Foreskin fibroblast (primary cell): ENCODE measurements at places on chromosomes 2 and 18.

DNA sequence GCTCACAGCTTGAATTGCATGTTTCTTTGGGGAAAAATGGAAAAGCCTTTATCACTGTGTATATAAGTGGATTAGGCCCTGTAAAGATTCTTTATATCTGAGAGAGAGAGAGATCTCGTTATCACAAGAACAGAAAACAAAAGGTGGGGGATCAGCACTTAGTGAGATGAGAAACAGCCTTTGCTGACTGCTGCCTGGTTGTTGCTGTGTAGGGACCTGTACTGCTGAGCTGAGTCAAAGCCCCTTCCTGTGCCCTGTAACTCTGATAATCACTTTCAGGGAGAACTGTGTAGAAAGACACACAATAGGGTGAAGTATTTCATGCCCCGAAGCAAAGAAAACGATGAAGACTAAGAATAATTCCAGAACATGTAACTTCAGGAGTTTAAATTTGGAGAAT, 30.6 kb upstream of the FAM237A start:
- no peak for DNase-seq

GRCh38 chr2:29047083-29047845, 27.1 kb downstream of the PCARE start:
- no peak for DNase-seq

DNA sequence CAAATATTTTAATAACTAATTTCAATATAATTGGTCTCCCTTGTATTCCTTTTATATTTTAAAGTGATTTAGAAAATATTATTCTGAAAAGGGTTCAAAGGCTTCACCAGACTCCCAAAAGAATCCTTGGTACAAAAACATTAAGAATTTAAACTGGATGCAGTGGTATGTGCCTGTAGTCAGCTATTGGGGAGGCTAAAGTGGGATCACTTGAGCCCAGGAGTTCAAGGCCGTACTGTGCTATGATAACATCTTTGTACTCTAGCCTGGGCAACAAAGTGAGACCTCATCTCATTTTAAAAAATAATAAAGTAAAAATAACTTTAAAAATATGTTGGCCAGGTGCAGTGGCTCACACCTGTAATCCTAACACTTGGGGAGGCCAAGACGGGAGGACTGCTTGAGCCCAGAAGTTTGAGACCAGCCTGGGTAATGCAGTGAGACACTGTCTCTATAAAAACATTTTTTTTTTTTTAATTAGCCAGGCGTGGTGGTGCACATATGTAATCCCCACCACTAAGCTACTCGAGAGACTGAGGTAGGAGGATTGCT, 14.7 kb downstream of the NCL start:
- no peak for DNase-seq

DNA sequence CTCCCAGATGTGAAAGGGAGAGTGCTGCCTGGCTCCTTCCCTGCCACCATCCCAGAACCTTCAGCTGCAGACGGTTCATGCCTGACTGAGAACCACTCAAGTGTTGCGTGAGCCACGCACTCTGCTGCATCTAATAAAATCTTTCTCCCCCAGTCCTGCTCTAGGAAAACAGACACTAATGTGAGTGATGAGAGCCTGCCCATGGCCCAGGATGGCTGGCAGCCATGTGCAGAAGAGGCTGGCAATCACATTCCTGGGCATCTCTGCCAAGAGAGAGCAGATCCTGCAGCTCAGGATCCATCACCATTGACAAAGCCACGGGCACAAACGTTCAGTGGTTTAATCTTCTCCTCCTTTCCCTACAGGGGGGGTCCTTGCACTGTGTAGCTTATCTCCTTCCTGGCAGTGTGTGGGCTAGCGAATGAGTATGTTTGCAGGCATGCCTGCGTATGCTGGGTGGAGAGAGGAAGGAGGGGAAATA, 477.5 kb downstream of the SLC4A3 start:
- DNase-seq, result peak; percentile 88

- no peak for DNase-seq
Measured at GRCh38 chr2:7429733-7430132, 512.5 kb downstream of the RNF144A start.

- peak; percentile 15 for DNase-seq
Measured at GRCh38 chr2:210195101-210195852, 24.1 kb upstream of the KANSL1L start.

- DNase-seq, result no peak
Measured at GRCh38 chr2:23169896-23170295, 215.1 kb upstream of the KLHL29 start.

DNA sequence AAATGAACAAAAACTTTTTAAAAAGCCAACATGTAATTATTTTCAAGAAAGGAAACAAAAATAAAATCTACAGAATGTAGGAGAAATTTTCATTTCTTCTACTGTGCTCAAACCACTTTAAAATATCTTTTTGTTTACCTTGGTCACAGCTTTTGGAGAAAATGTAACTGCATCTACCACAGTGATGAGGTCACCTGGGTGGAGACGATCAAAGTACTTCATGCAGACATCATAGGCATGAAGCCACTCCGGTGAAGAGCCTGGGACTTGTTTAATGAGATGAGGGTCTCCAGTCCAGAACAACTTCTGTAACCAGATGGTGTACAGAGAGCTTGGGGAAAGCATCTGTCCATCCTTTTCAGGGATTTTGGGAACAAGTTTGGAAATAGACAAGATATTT, 285.8 kb downstream of the NBAS start:
- DNase-seq, result no peak

- no peak for DNase-seq
Measured at GRCh38 chr18:50558157-50558556, 1.7 kb upstream of the MAPK4 start.

GRCh38 chr2:240232961-240233884, 92.8 kb upstream of the OTOS start:
- peak; percentile 63 for DNase-seq

DNA sequence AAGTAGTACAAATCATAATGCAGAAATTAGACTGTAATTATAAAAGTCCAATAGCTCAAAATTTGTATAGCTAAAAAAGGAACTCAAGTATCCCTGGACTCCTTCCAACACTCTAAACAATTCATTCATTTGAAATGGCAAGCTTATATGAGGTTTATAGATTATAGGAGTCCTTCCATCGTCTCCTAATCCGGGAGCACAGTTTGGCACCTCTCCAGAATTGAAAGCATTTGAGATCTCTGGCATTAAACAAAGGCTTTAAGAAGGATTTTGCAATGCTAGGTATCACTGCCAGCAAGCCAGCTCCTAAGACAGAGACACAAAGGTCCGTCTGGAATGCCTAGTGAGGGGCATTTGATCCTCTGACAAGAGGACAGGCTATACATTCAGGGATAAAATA, 90.9 kb downstream of the ACVR1 start:
- DNase-seq, result peak; percentile 39

GRCh38 chr2:165192729-165193128, 11.1 kb downstream of the SCN3A start:
- no peak for DNase-seq

GRCh38 chr2:118047380-118047826, 33.5 kb upstream of the CCDC93 start:
- DNase-seq, result peak; percentile 28

GRCh38 chr2:27929916-27930486, 39.5 kb downstream of the BABAM2 start:
- DNase-seq, result no peak

DNA sequence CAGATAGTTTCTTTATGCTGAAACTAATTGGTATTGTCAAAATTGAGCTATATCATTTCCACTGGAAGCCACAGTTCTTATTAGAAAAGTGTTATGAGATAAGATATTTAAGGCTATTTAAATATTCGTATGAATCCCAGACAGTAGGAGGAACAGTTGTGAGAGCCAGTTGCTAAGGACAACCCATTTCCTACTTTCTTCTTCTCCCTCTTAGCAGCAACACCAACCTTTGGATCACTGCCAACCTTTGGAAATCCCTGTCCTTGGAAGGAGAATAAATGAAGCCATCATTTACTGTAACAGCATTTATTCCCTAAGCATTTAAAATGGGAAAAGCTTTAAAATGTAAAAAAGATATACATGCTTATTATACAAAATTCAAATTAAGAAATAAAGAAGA, 85.8 kb downstream of the PLCL1 start:
- no peak for DNase-seq

GRCh38 chr18:63365876-63366212, 1.2 kb downstream of the KDSR start:
- no peak for DNase-seq

- no peak for DNase-seq
Measured at GRCh38 chr2:229126066-229126465, 145.0 kb downstream of the PID1 start.

DNA sequence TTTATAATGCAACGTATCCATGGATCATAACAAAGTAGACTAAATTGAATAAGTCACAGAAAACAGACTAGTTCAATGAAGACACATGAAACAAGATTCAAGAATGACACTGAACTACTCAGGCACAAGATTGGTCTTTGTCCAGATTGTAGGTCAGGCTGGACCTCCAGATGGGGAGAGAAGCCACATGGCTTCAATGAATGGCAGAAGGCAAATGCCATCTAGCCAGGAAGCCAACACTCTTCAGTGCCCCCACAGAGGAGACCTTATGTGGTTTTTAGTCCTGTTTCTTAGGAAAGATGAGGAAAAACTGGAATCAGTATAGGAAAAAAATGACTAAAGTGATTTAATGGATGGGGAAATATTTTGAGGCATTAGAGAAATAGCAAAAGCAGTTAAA, 43.1 kb downstream of the BOD1L2 start:
- no peak for DNase-seq

GRCh38 chr2:62201307-62201706, 5.4 kb downstream of the B3GNT2 start:
- DNase-seq, result no peak

- DNase-seq, result no peak
Measured at GRCh38 chr2:240819858-240820606, at the start of gene KIF1A. Gene KIF1A (minus strand): TSS chr2:240820219. CDS start chr2:240797752, 22,467 bp downstream.

GRCh38 chr2:191312662-191313061, 67.5 kb downstream of the MYO1B start:
- no peak for DNase-seq

DNA sequence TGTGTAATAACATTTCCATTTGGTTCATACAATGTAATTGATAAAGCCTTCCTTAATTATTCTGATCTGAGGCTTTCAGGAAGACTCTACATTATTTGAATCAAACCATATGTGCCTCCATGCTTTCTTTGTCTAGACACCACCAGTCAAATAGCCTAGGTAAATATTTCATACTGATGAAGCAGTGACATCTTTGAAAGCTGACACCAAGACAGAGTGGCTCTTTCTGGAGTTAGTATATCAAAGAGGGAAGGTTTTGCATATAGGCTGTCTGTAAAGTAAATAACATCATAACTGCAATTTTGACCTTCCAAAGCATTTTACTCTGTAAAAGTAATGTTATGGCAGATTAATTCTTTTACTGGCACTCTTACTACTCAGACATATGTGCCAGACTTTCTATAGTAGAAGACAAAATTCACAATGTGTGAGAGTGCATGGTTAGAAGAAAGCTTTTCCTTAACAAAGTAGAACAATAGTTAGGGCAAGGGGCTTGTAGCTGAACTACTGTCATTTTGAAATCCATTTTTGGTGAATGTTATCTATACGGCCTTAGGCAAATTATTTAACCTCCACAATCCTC, 177.3 kb downstream of the ERBB4 start:
- DNase-seq, result no peak

DNA sequence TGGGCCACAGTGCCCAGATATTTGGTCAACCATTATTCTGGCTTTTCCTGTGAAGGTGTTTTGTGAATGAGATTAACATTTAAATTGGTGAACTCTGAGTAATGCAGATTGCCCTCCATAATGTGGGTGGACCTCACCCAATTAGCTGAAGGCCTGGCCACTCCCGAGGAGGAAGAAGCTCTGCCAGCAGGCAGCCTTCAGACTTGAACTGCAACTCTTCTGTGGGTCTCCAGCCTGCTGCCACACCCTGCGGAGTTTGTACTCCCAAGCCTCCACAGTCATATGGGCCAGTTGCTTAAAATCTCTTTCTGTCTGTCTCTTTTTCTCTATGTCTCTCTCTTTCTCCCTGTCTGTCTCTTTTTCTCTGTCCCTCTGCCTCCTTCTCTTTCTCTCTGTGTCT, 262.7 kb downstream of the MYCN start:
- DNase-seq, result no peak

DNA sequence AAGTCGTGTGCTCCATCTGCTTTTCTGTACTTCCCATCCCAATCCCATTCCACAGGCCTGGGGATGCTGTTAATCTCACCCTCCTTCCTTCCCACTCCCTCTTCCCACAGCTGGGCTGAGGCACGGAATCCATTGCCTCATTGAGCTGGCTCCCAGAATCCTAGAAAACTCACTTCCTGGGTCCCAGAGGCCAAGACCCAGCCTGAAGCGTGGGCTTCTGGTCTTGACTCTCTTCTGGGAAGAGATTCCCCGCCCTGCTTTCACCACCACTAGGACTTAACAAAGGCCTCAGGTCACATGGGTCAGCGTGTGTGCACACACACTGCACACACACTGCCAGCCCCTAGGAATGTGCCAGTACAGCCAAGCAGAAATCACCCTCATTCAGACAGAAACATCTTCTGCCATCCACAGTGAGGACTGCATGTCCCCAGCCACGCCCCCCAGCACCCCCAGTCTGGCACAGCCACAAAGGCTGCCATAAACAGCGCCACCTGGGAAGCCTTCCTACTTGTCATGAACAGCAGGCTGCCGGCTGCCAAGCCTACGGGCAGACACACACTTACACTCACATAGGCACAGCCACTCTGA, 165.8 kb downstream of the TNS1 start:
- DNase-seq, result peak; percentile 71

DNA sequence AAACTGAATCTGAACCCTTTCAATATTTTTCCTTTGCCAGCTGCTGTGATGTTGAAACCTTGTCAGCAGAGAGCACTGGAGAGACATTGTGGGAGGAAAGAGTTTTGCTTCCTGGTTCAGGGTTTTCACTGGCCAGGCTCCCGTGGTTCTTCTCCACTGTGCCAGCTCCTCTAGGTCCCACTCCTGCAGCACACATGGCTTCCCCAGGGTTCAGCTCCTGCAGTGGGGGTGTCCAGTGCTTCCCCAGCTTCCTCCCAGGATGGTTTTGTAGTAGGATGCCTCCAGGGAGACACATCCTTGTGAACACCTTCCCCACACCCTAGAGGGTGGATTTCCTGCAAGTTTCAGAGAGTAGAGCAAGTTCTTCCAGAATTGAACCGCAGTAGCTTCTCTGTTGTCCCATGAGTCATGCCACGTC, 24.0 kb upstream of the SULT1C3 start:
- peak; percentile 8 for DNase-seq

GRCh38 chr2:214465363-214466146, 54.7 kb downstream of the VWC2L start:
- no peak for DNase-seq

GRCh38 chr2:200330351-200331060, 24.0 kb downstream of the SPATS2L start:
- no peak for DNase-seq

DNA sequence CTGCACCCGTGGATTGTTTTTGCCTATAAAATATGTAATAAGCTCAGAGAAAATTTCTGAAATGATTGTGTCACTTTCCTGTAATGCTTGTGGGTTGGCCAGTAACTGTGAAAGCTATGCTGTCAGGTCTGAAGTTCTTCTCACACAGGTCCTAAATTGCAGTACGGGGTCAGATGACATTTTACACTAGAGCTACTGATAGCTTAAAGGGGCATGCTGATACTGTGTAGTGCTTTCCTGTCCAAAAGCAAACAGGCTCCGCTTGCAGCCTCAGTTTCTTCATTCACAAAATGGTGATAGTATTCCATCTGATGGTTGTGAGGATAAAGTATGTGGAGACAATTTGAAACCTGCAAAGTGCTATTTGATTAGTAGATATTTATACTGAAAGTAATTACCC, 7.6 kb upstream of the FARSB start:
- DNase-seq, result no peak

GRCh38 chr18:74546751-74547530, 12.6 kb downstream of the CNDP1 start:
- DNase-seq, result peak; percentile 80

GRCh38 chr18:49628119-49628518, 66.3 kb downstream of the LIPG start:
- DNase-seq, result peak; percentile 28
